Effector CD8-positive, alpha-beta T cell (primary cell): ENCODE measurements at places on chromosomes 6 and 20.

- peak; percentile 42 for DNase-seq
Measured at GRCh38 chr20:23995905-23996666, 7.5 kb upstream of the GGTLC1 start.

GRCh38 chr20:63625771-63626423 lies 1.0 kb downstream of the GMEB2 start:
- peak; percentile 19 for DNase-seq

DNA sequence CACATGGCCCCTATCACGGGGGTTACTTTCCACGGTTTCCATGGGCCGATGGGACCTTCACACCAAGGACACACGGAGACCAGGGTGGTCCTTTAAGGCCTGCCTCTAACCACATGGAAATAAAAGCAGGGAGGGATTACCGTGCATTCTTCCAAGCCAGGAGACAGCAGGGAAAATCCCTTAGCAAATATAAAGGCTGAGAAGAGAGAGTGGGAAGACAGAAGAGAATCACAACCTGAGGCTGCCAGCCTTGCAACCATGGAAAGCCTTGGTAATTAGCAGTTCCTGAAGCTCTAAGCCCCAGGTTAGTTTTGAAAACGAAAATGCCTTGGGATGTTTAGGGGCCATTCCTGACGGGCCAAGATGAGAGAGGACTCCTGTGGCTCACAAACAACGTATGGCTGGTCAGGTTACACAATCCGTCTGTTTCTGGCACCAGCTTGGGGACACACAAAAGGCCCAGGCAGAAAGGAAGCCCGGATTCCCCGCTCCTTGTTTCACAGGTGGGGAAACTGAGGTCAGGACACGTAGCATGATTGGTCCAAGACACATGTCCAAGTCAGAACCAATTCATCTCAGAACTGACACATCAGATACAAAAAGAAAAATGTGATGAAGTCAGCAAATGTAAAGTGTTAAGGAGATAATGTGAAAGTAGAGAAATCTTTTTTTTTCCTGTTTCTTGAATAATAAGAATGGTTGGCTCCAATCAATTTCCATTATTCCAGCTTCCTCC lies 2.8 kb downstream of the PREX1 start:
- no peak for DNase-seq

DNA sequence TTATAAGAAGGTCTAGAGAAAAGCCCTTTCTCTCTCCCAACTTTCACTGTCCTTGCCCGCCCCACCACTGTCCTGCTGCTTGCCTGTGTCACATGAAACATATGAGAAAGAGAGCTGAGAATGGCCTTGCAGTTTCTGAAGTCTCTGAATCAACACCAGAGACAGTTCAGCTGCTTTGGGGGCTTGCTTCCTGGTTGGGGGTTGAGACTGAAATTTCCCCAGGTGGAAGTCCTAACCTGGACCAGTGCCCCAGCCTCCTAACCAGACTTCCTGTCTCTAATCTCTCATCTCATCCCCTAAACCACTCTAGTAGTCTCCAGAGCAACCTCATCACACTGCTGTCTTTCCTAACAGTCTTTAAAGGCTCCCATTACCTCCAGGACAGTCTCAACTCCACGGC lies 10.7 kb downstream of the TRAM2 start:
- DNase-seq, result no peak

GRCh38 chr6:104548297-104548696 lies 311.4 kb downstream of the HACE1 start:
- no peak for DNase-seq

DNA sequence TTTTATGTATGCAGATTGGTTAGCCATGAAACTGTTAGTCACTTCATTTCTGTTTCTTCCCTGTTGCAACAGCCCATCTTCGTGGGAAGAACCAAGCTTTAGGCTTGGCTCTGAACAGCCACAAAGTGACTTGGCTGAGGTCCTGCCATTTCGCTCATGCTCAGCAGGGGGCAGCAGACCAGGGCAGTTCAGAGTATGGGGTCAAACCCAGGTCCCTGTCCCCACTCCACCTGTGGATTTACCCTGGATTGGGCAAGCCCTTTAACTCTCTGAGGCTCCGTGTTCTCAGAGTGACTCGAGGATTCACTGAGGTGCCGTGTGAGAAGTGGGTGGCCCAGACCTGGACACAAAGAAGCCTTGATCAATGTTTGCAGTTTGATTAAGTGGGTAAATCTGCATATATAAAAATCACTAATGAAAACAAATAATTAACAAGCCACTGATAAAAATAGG lies 19.8 kb upstream of the MAP1LC3A start:
- peak; percentile 18 for DNase-seq

DNA sequence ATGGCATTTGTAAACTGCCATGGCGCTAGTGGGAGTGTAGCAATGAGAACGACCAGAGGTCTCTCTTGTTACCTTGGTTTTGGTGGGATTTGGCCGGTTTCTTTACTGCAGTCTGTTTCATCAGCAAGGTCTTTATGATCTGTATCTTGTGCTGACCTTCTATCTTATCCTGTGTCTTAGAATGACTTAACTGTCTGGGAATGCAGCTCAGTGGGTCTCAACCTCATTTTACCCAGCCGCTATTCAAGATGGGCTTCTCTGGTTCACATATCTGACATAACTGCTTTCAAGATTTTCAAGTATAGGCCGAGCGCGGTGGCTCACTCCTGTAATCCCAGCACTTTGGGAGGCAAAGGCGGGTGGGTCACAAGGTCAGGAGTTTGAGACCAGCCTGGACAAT lies 1.9 kb upstream of the SFT2D1 start:
- DNase-seq, result no peak

- DNase-seq, result no peak
Measured at GRCh38 chr6:3237761-3238662, 10.6 kb upstream of the TUBB2B start.

DNA sequence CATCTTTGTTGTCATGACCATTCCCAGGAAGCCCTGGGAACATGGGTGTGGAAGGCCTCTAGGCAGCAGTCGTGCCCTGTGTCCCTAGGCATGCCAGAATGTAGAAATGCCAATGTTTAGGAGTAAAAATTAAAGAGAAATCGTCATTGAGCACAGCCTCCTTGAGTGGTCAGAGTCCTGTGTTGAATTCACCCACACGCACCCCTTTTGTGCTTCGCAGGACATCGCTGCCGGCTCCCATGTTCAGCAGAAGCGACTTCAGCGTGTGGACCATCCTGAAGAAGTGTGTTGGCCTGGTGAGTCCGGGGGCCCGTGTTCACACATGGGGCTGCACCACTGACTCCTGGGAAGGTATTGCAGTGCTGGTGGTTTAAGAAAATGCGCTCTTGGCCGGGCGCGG lies 25.1 kb downstream of the OSBPL2 start:
- no peak for DNase-seq

- no peak for DNase-seq
Measured at GRCh38 chr20:40449974-40450616, 238.9 kb downstream of the MAFB start.

GRCh38 chr6:166343150-166343487 lies 774 bp upstream of the SFT2D1 start:
- DNase-seq, result no peak

DNA sequence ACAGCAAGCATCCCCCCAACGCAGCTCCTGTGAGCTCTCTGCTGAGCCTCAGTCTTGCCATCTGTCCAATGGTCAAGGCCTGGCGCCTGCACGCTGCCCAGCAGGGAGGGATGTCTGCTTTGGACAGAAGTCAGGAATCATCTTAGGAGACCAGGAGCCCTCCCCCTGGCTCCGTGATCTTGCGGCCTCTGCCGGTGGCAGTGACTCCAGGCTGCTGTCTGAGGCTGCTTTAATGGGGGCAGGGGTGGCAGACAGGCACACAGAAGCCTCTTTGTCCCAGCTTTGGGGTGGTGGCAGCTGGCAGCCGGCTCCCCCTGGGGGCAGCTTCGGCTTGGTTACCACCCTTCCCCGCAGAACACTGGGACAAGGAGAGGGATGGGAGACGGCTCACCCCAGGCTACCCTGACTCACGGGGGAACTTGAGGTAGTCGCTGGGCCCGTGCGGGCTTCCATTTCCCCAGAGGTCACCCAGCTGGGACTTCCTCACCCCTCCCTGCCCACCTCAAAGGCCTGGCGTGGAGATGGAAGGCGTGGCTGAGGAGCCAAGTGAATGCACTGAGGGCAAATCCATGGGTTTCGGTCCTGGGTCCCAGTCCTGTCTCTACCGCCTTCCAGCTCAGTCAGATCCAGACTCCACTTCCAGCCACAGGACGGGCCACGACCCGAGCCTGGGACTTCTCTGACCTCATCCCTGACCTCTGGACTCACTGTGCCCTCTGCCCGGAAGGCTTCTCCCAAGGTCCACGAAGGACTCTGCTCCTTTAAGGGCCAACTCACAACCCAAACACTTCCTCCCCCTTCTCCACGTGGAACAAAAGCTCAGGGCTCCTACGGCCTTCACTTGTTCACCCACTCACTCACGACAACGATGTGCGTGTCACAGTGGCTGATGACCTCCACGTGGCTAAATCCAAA lies 14.8 kb downstream of the PEDS1 start:
- DNase-seq, result no peak

- DNase-seq, result no peak
Measured at GRCh38 chr20:6295867-6296256, 173.0 kb upstream of the FERMT1 start.

DNA sequence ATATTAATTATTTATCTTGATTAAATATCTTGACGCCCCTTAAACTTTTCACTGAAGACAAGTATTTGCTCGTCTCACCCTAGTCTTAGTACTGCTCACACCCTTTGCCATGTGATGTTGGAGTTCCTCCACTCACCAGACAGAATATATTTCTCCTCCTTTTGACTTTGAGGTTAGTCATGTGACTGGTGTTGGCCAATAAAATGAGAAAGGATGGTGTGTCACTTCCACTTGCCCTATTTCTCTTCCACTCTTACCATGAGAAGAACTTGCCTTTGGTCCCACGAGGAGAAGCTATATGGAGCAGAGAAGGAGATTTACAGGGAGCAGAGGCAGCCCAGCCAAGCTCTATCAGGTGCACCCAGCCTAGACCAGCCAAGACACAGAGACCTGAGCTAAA lies 64.9 kb upstream of the TAB2 start:
- no peak for DNase-seq

GRCh38 chr6:10801224-10801848 lies 37.0 kb downstream of the MAK start:
- peak; percentile 25 for DNase-seq

DNA sequence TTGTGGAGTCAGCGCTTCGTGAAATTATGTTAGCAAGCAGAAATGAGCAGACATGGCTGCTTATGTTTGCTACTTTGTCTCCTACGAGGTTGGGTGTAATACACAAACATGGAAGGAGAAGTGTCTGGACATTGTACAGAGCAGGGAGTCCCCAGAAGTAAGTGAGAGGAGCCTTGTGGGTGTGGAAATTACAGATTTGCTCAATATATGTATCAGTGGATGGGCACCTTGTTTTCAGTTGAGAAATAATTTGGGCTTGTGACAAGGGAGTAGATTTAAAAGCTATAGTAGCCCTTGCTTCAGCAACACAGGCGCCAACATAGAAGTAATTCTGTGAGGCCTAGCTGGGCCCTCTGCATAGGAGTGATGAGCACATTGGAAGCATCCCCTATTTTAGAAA lies 49.2 kb downstream of the HECA start:
- no peak for DNase-seq

DNA sequence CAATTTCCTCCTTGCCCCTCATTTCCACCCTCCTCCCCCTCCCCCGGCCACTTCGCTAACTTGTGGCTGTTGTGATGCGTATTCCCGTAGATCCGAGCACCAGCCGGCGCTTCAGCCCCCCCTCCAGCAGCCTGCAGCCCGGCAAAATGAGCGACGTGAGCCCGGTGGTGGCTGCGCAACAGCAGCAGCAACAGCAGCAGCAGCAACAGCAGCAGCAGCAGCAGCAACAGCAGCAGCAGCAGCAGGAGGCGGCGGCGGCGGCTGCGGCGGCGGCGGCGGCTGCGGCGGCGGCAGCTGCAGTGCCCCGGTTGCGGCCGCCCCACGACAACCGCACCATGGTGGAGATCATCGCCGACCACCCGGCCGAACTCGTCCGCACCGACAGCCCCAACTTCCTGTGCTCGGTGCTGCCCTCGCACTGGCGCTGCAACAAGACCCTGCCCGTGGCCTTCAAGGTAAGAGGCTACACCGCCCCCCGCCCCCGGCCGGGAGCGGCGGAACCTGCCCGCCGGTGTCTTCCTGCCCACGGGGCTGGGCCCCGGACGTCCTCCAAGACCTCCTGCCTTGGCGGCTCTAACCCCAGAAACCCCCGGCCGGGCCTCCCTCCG lies 44.9 kb upstream of the SUPT3H start:
- peak; percentile 30 for DNase-seq

DNA sequence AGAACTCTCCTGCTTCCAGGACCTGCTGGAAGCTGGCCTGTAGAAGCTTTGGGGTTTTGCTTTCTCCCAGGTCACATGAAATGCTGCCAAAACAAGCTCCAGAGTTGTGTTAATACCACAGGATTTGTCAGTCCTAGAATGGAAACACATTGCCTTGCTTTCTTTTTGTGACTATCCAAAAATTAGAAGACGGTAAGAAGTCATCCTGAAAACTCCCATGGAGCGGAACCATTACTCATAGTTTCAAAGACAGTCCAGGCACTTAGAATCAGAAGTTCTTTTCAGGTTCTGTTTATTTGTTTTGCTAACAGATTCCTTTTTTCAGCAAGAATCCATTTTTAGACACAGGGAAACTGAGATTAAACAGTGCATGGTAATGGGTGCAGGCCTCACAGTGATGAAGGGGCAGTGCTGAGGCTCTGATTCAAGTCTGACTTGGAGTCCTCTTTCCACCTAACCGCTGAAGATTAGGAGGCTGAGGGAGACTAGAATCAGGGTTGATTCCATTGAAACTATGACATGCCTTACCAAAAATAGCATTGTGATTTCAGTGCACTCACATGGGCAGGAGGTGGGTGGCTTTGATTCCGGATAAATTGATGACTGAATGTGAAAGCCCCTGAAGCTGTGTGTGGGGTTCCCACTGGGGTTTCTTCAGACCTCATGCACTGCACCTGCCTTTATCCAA lies 72.2 kb upstream of the NAA20 start:
- no peak for DNase-seq

DNA sequence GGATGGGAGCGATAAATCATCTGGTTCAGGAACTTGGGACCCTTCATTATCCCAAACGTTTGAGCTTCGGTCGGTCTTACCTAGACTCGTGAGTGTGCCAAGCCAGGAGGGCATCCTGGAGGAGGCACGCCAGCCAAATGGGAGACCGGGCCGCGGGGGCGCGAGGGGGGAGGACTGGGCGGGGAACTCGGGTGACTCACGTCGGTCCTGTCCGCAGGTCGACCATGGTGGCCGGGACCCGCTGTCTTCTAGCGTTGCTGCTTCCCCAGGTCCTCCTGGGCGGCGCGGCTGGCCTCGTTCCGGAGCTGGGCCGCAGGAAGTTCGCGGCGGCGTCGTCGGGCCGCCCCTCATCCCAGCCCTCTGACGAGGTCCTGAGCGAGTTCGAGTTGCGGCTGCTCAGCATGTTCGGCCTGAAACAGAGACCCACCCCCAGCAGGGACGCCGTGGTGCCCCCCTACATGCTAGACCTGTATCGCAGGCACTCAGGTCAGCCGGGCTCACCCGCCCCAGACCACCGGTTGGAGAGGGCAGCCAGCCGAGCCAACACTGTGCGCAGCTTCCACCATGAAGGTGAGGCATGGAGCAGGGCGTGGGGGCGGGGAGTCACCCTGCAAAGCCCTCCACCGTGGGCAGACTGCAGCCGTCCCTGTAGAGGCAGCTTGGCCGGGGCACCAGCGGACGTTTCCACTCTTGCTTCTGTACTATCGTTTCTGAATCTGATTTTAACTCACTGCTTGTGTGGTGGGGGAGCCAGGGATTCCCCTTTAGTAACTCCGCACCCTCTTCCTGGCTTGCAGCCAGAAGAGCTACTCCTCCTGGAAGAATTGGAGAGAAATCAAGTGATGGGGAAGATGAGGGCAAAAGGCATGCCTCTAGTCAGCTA lies 2.7 kb downstream of the BMP2 start:
- no peak for DNase-seq

GRCh38 chr6:87436435-87436834 lies 28.7 kb downstream of the CFAP206 start:
- DNase-seq, result no peak

GRCh38 chr20:57991211-57991881 lies 237.1 kb downstream of the ANKRD60 start:
- DNase-seq, result no peak
